Ovary (tissue), 10 donors: ENCODE measurements at places on chromosomes 2 and 18.

- DNase-seq: no peak
Observed at GRCh38 chr2:180359522-180360282, 352.6 kb upstream of the CWC22 start.

GRCh38 chr2:39491653-39492052, 54.6 kb upstream of the MAP4K3 start:
- no peak for DNase-seq

GRCh38 chr2:239436669-239437335, 36.0 kb upstream of the HDAC4 start:
- no peak for DNase-seq

GRCh38 chr18:77762642-77763041, 513.0 kb downstream of the GALR1 start:
- DNase-seq: no peak

- no peak for DNase-seq
Observed at GRCh38 chr18:62637403-62637802, 77.9 kb upstream of the PHLPP1 start.

GRCh38 chr18:60753753-60754152, 381.2 kb upstream of the MC4R start:
- no peak for DNase-seq

- no peak for DNase-seq
Observed at GRCh38 chr2:148257276-148257675, 236.4 kb downstream of the MBD5 start.
